Skeletal muscle cell (primary cell): ENCODE measurements at places on chromosomes 4 and X.

GRCh38 chr4:173525118-173526011, 4.7 kb downstream of the HAND2 start:
- no peak for DNase-seq

- no peak for DNase-seq
Measured at GRCh38 chrX:46758163-46758955, 559 bp downstream of the SLC9A7 start.

DNA sequence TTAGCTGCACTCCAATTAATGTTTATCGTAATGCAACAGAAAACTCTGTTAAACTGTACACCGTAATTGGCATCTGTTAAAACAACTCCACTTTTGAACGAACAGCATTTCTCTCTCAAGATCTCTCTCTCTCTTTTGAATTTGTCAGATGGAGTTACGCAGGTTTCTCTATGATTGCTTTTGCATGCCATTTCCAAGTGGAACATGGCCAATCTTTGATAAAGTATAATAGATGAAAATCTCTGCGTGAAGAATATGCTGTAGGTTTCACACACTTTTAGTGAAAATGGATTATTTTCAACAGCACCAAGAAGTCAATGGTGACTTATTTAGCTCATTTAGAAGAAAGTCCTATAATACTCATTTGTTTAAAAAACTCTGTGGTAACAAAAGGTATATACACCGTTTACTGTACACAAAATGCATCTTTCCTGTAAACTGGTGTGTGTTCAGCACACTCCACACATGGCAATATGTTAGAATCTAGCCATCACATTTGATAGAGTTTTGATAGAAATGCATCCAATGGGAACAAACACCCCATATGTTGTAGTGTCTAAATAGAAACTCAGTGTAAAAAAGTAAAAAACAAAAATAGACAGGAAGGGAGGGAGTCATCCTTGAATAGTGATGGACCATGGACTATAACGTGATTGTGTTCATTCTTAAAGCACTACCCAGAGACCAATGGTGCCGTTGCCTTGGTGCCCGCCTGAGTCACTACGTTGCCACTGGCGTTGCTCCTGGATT, 5.8 kb upstream of the FGFBP2 start:
- no peak for DNase-seq

GRCh38 chr4:111789901-111790640, 355.2 kb upstream of the FAM241A start:
- no peak for DNase-seq

DNA sequence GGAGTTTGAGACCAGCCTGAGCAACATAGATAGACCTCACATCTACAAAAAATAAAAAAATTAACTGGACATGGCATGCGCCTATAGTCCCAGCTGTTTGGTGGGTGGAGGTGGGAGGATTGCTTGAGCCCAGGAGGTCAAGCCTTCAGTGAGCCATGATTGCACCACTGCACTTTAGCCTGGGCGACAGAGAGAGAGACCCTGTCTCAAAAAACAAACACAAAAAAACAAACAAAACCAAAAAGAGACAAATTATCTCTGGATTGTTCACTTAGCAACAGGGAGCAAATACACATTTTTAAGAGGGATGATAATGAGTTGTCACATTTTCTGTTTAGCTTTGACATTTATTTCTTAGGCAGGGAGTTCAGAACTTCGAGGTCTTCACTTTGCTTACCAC, 155.4 kb downstream of the CEP135 start:
- no peak for DNase-seq

- DNase-seq: no peak
Measured at GRCh38 chr4:1462009-1462767, 55.9 kb upstream of the NKX1-1 start.

DNA sequence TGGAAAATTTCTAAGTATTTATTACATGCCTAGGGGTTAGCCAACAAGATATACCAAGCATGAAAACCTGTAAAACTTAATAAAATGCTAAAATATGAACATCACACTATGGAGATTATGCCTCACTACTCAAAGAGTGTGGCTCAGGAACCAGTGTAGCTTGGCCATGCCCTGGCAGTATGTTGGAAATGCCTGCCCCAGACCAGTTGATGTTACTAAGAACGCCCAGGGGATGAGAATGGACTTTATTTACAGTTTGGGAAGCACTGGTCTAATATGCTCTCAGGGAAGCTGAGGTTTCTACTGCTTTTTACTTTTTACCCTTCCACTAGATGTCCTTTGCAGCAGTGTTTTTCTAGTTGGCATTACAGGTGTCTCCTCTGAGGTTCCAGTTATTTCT, 23.7 kb upstream of the TXLNG start:
- DNase-seq: no peak
